Activated T-helper 9 cell treated with anti-CD3 and anti-CD28 coated beads, Interleukin-2, amount 50 U/mL, for 16 hours (primary cell): ENCODE measurements at places on chromosomes 1 and 21.

GRCh38 chr21:44370786-44371410, 17.5 kb downstream of the TRPM2 start:
- DNase-seq = no peak

GRCh38 chr1:237583756-237584155, 307.0 kb downstream of the ZP4 start:
- no peak for DNase-seq

DNA sequence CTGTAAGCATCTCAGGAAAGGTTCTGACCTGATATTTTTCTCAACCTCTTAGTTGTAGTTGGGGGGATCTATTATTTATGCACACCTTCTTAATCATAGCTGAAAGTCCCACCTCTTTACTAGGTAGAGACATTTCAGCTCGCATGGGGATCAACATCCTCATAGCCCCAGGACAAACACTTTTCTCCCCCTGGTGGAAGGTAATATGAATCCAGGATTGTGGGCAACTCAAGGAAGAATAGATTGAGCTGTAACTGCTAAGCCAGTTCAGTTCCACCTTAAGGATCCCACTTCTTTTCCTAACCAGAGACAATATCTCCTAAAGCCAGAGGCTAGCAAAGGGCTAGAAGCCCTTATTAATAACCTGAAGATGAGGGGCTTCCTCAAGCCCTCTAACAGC, 25.4 kb upstream of the SMYD3 start:
- no peak for DNase-seq

DNA sequence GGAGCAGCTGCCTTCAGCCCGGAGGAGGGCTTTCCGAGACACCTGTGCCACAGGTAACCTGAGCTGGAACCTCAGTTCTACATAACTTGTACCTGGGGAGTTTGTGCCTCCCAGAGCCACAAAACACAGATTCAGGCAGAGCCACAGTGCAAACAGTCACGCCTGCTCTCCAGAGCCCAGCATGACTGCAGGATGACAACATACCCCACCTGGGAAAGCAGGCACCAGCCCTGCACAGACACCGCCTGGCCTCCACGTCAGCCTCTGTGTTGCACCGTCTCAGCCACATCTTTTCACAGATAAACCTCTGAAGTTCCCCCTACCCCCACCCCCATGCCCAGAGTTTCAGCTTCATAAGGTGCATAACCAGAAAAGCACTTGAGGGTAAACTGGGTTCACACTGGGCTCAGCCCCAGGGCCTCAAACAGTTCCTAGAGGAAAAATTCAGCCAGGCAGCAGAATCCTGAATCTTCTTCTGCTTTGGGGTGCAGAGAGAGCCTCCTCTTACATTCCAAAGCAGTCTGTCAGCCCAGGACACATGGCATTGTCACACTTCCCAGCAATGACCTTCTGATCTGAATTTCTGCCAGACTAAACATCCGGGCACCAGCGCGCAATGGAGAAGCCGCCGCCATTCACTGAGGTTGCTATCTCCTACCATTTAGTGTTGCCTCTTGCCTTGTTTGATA, 229.5 kb downstream of the TOMM20 start:
- DNase-seq = no peak

DNA sequence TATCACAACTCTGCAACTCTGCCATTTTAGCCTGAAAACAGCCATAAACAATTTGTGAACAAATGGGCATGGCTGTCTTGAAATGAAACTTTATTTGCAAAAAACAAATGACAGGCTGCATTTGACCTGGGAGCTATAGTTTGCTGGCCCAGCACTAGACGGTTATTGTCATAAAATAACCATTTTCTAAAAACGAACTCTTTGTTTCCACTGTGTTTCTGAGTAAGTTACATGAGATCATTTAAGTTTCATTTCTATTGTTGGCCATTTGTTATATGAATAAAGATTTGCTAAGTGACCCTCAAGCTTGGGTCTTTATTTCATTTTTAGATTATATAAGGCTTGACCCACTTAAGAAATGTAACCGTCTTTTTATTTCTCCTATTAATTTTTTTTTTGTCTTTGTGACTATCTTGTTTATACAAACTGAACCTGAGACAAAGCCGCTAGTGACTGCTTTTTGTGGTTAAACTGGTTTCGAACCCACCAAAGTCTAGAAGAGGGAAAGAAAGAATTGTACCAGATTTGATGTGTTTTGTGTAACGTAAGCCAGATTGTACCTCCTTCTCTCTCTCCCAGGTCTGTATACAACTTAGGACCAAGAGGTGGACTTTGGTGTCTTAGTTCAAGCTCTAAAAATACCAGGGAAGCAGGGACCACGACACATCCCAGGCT, 12.9 kb upstream of the KCNJ15 start:
- no peak for DNase-seq

DNA sequence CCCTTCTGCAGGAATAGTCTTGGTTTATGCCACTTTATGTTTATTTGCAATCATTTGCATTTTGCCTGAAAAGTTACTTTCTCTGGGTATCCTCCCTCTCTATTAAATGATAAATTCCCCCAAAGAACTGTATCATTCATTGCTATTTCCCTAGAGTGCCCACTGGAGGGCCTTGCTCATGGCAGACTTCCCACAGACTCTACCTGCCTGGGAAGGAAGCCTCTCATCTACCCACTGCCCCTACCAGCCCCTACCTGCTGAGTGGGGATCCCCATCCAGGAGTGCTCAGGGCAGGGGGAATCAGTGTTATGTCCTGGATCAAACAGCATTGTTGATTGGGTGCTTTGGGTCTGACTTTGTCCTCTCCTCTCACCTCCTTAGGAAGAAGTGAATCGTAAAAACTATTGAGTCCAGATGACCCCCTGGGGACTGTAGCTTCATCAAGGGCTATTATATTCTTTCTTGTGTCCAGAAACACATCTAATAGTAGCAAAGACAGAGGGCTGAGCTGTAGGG, 6.8 kb upstream of the LRRN2 start:
- DNase-seq = no peak

DNA sequence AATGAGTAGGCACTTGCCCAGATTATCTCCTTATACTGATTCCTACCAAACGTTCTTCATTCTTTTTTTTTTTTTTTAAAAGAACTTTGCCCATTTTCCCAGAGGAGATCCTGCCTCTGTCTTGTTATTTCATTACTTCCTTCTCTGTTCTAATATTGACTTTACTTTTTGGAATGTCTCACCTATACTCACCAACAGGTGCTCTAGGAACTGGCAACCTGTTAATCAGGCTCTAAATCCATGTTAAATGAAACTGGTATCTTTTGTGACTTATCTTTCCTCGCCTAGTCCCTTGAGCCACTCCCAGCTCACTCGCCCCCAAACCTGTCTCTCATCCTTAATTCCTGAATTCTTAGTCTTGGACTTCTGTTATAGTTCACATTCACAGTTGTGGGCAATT, 1.2 kb upstream of the CRCT1 start:
- DNase-seq = no peak

DNA sequence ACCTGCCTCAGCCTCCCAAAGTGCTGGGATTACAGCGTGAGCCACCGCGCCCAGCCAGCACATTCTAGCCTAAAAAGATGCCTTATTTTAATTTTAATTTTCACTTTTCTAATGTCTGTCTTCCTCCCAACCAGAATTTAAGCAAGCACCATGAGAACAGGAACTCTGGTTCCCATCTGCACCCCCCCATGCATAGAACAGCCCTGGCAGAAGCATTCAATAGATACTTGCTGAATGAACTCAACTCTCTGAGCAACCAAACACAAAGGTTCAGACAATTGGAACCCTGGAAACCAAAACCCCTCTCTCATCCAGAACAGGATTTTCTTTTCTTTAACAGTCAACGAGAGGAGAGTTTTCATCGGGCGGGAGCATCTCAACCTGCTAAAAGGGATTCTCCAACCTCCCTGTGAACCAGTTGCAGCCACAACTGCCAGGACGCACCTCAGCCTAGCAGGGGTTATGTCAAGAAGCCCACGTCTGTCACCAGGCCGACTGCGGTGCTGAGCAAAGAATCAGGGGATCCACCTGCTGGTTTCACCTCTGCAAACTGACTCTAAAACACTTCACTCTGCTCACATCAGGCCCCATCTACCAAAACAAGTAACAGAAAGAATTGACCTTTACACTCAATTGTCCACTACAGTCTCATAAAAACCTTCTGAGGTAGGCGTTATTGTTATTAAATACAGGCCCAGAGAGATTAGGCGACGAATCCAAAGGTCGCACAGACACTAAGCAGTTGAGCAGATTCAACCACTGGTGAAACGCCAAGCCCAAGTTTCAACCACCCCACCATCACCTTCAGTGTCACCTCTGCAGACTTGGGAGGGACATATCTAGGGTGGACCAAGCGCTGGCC, 1.7 kb downstream of the KIAA2013 start:
- no peak for DNase-seq

DNA sequence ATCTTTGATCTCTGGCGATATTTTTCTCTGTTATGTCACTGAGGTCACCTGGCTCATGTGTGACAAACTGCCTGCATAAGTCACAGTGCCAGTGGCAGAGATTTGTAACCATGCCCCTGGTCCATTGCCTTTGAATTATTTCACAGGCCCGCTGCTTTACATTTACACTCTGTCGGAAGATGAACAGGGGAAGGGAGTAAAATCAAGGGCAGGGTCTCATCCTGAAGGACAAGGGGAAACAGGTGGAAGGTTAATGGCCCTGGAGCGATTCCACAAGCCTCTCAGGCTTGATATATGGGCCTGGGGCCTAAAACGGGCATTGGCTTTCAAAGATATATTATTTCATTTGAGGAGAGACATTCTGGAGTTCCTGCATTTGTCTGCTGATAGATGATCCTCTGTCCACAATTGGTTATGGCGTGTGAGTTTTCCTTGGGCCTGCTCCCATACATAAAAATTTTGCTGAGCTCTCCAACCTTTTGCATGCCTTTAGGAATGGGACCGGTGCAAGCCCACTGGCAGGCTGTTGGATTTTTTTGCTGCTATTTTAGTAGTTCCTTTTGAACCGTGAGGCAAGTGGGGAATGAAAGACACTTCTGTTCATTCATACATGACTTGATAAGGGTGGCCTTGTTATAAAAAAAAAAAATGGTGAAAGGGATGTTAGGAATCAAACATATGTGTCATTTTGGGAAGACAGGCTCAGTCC, 51.9 kb downstream of the NR5A2 start:
- DNase-seq = no peak

DNA sequence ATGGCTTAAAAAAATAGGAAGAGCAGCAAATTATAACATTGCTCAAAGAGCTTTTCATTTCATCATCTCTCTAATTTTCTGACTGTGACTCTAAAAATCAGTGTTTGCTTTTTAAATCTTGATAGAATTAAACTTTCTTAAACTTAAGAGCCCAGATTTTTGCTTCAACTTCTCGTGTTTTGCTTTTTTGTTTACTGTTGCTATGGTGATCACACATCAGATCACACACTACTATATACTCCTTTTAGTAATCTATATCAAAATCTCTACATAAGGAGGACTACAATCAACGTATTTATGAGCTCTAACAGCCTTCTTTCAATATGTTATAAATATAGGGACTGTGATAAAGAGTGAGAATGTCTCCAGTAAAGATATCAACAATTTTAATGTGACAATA, 537.3 kb downstream of the KCNT2 start:
- DNase-seq = no peak

GRCh38 chr1:68442822-68443556, 6.8 kb downstream of the RPE65 start:
- no peak for DNase-seq

DNA sequence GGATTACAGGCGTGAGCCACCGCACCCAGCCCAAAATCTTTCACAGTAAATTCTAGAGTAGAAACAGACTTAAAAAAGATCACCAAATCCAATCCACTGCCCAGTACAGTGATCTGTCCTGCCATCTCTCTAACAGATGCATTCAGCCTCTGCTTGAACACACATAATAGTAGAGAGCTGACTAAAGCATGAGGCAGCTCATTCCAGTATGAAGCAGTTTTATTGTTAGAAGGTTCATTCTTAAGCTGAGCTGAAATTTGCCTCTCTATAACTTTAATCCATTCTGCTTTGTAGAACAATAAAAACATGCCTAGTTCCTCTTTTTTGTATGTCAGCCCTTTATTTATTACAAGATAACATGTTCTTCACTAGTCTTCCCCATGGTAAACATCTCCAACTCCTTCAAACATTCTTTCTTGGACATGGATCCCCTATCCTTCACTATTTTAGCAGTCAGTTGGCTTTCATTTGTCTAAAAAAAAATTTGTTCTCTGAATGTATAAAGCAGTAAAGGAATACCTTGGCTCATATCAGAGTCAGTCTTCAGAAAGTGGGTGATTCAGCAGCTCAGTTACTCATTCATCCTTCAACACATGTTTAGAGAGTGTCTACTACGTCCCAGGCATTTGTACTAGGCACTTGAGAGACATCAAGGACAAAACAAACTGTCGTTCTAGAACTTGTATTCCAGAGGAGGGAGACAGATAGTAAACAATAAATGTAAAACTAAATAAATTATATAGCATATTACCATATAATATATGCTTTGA, 10.7 kb upstream of the PTBP2 start:
- DNase-seq = no peak

DNA sequence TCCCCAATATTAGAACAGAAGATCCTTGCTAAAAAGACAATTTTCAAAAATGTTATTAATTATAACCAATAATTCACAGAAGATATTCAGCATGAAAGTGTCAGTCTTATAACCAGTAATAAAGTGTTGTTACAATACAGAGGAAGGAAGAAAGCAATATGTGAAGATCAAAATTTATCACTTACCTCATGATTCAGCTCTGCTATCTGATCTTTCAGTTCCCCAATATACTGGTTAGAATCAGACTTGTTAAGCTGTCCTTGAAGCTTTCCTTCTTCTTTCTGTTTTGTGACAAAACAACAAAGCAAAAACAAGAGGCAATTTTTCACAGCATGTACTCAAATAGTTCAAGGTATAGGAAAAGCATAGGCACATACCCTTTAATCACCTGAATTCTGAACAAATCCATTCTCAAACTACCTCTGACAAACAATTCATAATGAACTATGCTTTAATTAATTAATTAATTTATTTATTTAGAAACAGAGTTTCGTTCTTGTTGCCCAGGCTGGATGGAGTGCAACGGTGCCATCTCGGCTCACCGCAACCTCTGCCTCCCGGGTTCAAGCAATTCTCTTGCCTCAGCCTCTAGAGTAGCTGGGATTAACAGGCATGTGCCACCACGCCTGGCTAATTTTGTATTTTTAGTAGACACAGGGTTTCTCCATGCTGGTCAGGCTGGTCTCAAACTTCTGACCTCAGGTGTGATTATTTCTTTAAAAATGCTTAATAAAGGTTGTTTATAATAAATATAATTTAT, 76.9 kb upstream of the GFI1 start:
- DNase-seq = no peak

- DNase-seq = no peak
Observed at GRCh38 chr1:214563881-214564280, 12.5 kb upstream of the PTPN14 start.

- no peak for DNase-seq
Observed at GRCh38 chr1:228376651-228377631, 29.7 kb downstream of the TRIM11 start.

DNA sequence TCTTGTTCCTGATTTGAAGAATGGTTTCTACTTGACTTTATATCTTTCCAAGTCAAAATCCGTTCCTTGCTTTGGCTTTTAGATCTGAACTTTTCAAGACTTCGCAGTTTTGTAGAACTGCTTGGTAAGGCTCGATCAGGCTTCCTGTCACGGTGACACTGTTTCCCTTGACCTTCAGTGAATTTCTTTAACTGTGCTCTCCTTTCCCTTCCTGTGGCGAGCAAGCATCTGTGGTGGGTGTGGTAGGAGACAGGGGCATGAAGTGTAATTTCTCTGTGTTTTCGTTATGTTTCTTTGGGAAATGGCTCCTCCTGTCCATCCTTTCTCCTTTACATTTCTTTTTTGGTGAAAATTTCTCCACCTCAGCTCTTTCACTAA, 10.4 kb downstream of the STYXL2 start:
- no peak for DNase-seq
